Aorta (tissue), 5 donors: ENCODE measurements at places on chromosomes 1 and 21. TPM values are rescaled to one million over a fixed set of nuclear protein-coding genes. Genes with fewer than 3 reads are reported as not detected.

The RGL1 gene
- total RNA-seq: 51.6 TPM

The POTED gene
- total RNA-seq: not detected

The OLFM3 gene
- total RNA-seq: not detected

The HAO2 gene
- not detected for total RNA-seq

The MRPL39 gene
- total RNA-seq: 15.8 TPM

The CR1 gene
- total RNA-seq: 58.5 TPM

DNA sequence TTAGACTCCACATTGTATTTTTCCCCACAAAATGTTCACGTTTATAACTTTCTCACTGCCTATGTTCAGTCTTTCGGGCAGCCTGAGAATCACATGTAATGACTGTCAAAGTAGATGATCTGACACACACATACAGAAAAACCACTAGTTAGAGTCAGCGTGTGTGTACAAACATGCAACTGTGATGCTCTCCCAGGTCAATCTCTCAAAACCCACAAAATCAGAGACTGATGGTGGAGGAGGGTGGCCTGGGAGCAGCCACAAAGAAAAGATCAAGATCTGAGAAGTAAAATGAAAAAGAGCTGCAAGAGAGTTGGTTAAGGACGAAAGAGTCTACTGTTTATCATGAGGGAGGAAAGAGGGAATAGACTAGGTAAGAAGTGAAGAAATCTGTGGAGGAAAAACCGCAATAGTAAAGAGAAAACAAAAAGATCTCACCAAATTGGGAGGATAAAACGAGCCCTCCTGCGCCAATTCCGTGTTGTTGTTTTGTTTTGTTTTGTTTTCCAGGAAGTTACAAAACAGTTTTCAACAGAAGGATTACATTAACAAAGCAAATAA, 2.3 kb downstream of the EGLN1 start:
- no peaks in the 10 kb centered on the region for H3K27me3 ChIP-seq
- H3K36me3 ChIP-seq: no peaks in the 10 kb centered on the region
- no peak for DNase-seq
- H3K4me3 ChIP-seq: peak overlapping the region; percentile 61
- H3K4me1 ChIP-seq: no peaks in the 10 kb centered on the region

GRCh38 chr21:33902349-33902748, 13.3 kb downstream of the ATP5PO start:
- peaks cover 5% of the 10 kb centered on the region for H3K36me3 ChIP-seq
- no peak overlapping the region for H3K27ac ChIP-seq
- peaks cover 4% of the 10 kb centered on the region for H3K4me1 ChIP-seq
- H3K27me3 ChIP-seq: no peaks in the 10 kb centered on the region
- H3K4me3 ChIP-seq: no peak overlapping the region
- no peak for DNase-seq

- no peaks in the 10 kb centered on the region for H3K36me3 ChIP-seq
- H3K27me3 ChIP-seq: no peaks in the 10 kb centered on the region
- H3K4me1 ChIP-seq: no peaks in the 10 kb centered on the region
- DNase-seq: peak; percentile 94
Observed at GRCh38 chr1:26541816-26542711, 12.5 kb downstream of the RPS6KA1 start.

GRCh38 chr1:191913260-191913977, 244.8 kb upstream of the RGS18 start:
- no peak overlapping the region for H3K27ac ChIP-seq
- no peak overlapping the region for H3K4me3 ChIP-seq
- H3K27me3 ChIP-seq: no peaks in the 10 kb centered on the region
- H3K36me3 ChIP-seq: no peaks in the 10 kb centered on the region

- no peaks in the 10 kb centered on the region for H3K36me3 ChIP-seq
- H3K27ac ChIP-seq: no peak overlapping the region
- peak; percentile 64 for DNase-seq
- no peak overlapping the region for H3K4me3 ChIP-seq
Observed at GRCh38 chr21:35547946-35548774, 499.1 kb upstream of the RUNX1 start.

- H3K27ac ChIP-seq: peak overlapping the region; percentile 84
- H3K4me3 ChIP-seq: no peak overlapping the region
- H3K27me3 ChIP-seq: no peaks in the 10 kb centered on the region
- peaks cover 4% of the 10 kb centered on the region for H3K4me1 ChIP-seq
- DNase-seq: no peak
Observed at GRCh38 chr1:205371871-205372660, 15.3 kb upstream of the KLHDC8A start.

DNA sequence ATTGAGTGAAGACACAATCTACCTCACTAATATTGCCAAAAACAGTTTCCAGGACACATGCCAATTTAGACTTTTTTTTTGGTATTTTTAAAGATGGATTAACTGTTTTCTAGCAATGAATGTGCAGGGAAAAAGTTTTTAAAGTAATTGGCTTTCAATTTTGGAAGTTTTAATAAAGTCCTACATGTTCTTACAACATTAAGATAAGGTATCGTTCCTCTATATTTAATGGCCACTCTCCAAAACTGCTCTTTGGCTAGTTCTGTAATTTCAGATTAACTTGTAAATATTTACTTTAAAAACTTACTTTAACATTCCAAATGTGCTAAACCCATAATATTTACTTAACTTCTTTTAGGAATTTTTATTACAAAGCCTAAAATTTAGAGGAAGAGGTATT, 1332.2 kb upstream of the PRMT6 start:
- no peak overlapping the region for H3K27ac ChIP-seq
- no peak overlapping the region for H3K4me3 ChIP-seq
- H3K4me1 ChIP-seq: no peaks in the 10 kb centered on the region
- no peak for DNase-seq
- no peaks in the 10 kb centered on the region for H3K27me3 ChIP-seq

DNA sequence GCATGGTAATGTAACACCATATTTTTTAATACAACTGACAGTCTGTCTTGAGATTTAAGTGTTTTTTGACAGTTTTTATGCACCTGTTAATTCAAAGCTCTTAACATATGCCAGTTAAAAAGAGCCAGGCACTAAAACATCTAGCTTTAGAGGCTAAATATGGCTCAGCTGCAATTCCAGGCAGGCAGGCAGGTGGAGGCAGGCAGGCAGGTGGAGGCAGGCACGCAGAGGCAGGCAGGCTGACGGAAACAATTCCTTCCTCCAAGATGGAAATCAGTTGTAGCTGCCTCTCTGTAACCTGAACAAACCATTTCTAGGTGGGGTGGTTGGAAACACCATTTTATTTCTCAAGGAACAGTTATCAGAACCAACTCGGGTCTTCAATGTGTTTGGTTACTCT, 51.2 kb downstream of the GORAB start:
- peaks cover 5% of the 10 kb centered on the region for H3K4me1 ChIP-seq
- H3K4me3 ChIP-seq: no peak overlapping the region
- no peaks in the 10 kb centered on the region for H3K27me3 ChIP-seq
- H3K27ac ChIP-seq: no peak overlapping the region

DNA sequence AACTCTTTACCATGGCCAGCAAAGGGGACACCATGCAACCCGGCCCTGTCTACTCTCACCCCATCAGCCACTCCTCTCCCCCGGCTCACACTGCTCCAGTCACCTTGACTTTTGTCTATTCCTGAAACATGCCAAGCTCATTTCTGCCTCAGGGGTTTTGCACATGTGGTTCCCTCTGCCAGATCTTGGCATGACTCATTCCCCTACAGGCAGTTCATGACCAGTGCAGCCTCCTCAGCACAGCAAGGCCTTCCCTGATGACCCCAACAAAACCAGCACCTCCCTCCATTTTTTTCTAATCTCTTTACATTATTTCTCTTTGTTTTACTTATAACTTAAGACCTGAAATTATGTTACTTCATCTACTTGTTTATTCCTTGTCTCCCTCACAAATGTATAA, 58.6 kb upstream of the GJB5 start:
- no peaks in the 10 kb centered on the region for H3K36me3 ChIP-seq
- no peak overlapping the region for H3K27ac ChIP-seq
- DNase-seq: no peak
- no peaks in the 10 kb centered on the region for H3K4me1 ChIP-seq

DNA sequence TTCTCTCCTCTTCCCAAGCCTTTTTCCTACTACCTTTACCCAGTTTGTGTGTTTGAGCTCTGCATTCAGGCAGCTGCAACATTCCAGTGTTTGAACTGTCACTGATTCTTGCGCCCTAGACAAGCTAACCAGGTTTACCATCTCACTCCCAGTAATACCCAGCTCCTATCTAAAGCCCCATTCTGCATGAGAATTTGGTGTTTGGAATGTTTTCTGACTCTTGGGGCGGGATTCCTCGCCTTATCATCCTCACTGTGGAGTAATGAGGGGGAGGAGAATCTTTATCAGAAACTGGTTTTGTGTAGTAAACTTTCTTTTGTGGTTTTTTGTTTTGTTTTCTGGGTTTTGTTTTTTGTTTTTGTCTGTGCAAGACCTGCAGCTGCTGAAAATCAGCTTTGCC, 36.5 kb downstream of the NCF2 start:
- H3K4me1 ChIP-seq: no peaks in the 10 kb centered on the region
- no peak overlapping the region for H3K4me3 ChIP-seq
- H3K36me3 ChIP-seq: peaks cover 5% of the 10 kb centered on the region
- no peak for DNase-seq

GRCh38 chr21:34205811-34206571, 132.6 kb downstream of the MRPS6 start:
- no peaks in the 10 kb centered on the region for H3K36me3 ChIP-seq
- no peaks in the 10 kb centered on the region for H3K4me1 ChIP-seq
- DNase-seq: no peak
- H3K27me3 ChIP-seq: no peaks in the 10 kb centered on the region
- peak overlapping the region; percentile 51 for H3K27ac ChIP-seq
- H3K4me3 ChIP-seq: no peak overlapping the region

GRCh38 chr1:17653276-17653675, 101.9 kb upstream of the ACTL8 start:
- peaks cover 2% of the 10 kb centered on the region for H3K4me1 ChIP-seq
- H3K27me3 ChIP-seq: no peaks in the 10 kb centered on the region
- DNase-seq: no peak
- peak overlapping the region; percentile 49 for H3K27ac ChIP-seq
- no peak overlapping the region for H3K4me3 ChIP-seq
- peaks cover 25% of the 10 kb centered on the region for H3K36me3 ChIP-seq

GRCh38 chr1:208006258-208006920, 95.5 kb upstream of the CD34 start:
- no peaks in the 10 kb centered on the region for H3K27me3 ChIP-seq
- H3K4me3 ChIP-seq: no peak overlapping the region
- no peak for DNase-seq
- no peaks in the 10 kb centered on the region for H3K36me3 ChIP-seq

GRCh38 chr1:174789399-174789798, 210.3 kb upstream of the CACYBP start:
- no peaks in the 10 kb centered on the region for H3K4me1 ChIP-seq
- no peaks in the 10 kb centered on the region for H3K27me3 ChIP-seq
- no peak overlapping the region for H3K4me3 ChIP-seq
- no peak for DNase-seq
- H3K27ac ChIP-seq: no peak overlapping the region

GRCh38 chr1:12709091-12709491, 6.8 kb upstream of the AADACL3 start:
- no peaks in the 10 kb centered on the region for H3K4me1 ChIP-seq
- no peak overlapping the region for H3K27ac ChIP-seq
- no peaks in the 10 kb centered on the region for H3K36me3 ChIP-seq
- H3K4me3 ChIP-seq: no peak overlapping the region
- no peak for DNase-seq

GRCh38 chr1:65965112-65965996, 172.7 kb downstream of the PDE4B start:
- no peak overlapping the region for H3K4me3 ChIP-seq
- no peaks in the 10 kb centered on the region for H3K4me1 ChIP-seq
- H3K27me3 ChIP-seq: no peaks in the 10 kb centered on the region
- H3K36me3 ChIP-seq: no peaks in the 10 kb centered on the region
